ENCODE measurements at places on chromosomes 12 and 14. TPM values are rescaled to one million over a fixed set of nuclear protein-coding genes. Genes with fewer than 3 reads are reported as not detected.

RNASE8 gene
- not detected for total RNA-seq

- H3K27ac ChIP-seq, result no peak overlapping the region
- no peak overlapping the region for H3K4me3 ChIP-seq
- H3K27me3 ChIP-seq, result no peaks in the 10 kb centered on the region
- H3K36me3 ChIP-seq, result no peaks in the 10 kb centered on the region
Measured at GRCh38 chr14:76208340-76208739, 56.6 kb downstream of the GPATCH2L start.

DAO gene
- total RNA-seq, result not detected

- no peaks in the 10 kb centered on the region for H3K27me3 ChIP-seq
- H3K4me1 ChIP-seq, result no peaks in the 10 kb centered on the region
- no peak overlapping the region for H3K27ac ChIP-seq
- H3K36me3 ChIP-seq, result no peaks in the 10 kb centered on the region
- peak overlapping the region; percentile 64 for H3K4me3 ChIP-seq
- no peak for DNase-seq
Measured at GRCh38 chr14:21524575-21525490, 1.3 kb downstream of the SALL2 start.

CEP170B gene
- total RNA-seq, result 10.3 TPM

DNA sequence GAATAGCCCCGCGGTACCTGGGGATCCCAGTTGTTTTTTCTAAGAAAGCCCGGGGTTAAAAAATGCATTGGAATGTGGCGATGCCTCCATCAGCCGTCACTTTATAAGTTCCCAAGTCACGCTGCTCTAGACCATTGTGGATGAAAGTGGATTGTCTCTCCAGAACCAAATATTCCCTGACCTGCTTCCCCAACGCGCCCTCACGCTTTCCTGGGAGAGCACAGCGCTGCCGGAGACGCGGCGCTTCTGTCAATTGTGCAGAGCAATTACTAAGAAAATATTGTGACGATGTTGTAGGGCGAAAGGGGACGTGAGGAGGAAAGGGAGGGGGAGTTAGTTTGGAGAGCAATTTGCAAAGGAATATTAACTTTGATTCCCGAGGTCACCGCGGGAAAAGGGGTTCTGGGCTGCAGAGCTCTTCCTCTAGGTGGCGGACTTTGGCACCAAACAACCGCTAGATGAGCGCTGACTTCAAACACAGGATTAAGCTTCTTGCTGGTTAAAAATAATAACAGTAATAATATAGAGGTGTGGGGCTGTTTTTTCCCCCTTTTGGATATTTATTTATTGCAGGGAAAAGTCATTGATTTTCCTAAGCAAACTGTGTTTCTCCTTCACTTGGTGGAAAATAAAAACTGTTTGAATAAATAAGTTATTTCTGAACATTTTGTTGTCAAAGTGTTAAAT is 9.6 kb upstream of the FOXG1 start:
- H3K27me3 ChIP-seq, result peaks cover 64% of the 10 kb centered on the region
- H3K27ac ChIP-seq, result no peak overlapping the region
- H3K36me3 ChIP-seq, result no peaks in the 10 kb centered on the region
- no peak overlapping the region for H3K4me3 ChIP-seq

KLRK1 gene
- not detected for total RNA-seq

- no peak overlapping the region for H3K27ac ChIP-seq
- no peaks in the 10 kb centered on the region for H3K36me3 ChIP-seq
- no peaks in the 10 kb centered on the region for H3K4me1 ChIP-seq
- H3K4me3 ChIP-seq, result no peak overlapping the region
Measured at GRCh38 chr12:104888892-104889291, 69.2 kb downstream of the SLC41A2 start.

DNA sequence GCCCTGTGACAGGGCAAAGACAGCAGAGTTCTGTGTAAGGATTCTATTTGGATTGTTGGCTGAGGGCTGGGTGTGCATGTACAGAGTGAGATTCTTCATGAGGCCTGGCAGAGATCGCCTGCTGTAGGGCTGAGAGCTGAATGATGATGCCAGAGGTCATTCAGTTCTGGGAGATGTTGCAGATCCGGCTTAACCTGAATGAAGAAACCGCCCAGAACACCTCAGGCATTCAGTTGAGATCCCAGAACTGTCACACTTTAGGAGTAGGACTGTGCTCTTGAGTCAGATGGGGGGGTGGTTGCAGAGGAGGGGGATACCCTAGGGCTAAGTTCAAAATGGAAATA is 5.8 kb upstream of the EVL start:
- no peak overlapping the region for H3K27ac ChIP-seq
- no peaks in the 10 kb centered on the region for H3K27me3 ChIP-seq
- H3K4me3 ChIP-seq, result no peak overlapping the region
- no peak for DNase-seq
- no peaks in the 10 kb centered on the region for H3K4me1 ChIP-seq
- no peaks in the 10 kb centered on the region for H3K36me3 ChIP-seq

- no peaks in the 10 kb centered on the region for H3K27me3 ChIP-seq
- no peak overlapping the region for H3K27ac ChIP-seq
- peak; percentile 84 for DNase-seq
Measured at GRCh38 chr12:32083489-32083888, 23.2 kb upstream of the BICD1 start.

DNA sequence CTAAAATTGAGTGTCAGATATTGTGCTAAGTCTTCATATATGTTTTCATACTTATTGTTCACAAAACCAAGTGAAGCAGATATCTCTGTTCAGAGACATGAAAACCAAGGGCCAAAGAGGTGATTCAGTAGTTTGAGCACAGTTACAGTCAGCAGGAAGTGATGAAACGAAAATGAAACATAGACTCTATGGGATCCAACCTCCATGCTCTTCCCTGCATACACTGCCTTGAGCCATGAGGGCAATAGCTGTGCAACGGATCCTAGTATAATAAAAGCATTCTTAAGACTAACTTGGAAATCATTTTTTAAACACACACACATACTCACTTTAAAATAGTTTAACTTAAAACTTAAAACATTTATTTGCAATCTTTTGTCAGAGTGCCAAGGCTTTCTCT is 27.9 kb downstream of the ESR2 start:
- no peak overlapping the region for H3K27ac ChIP-seq
- no peaks in the 10 kb centered on the region for H3K27me3 ChIP-seq
- H3K36me3 ChIP-seq, result no peaks in the 10 kb centered on the region
- no peaks in the 10 kb centered on the region for H3K4me1 ChIP-seq
- peak; percentile 69 for DNase-seq

GRCh38 chr12:69524755-69525469 is 54.7 kb downstream of the FRS2 start:
- H3K27me3 ChIP-seq, result no peaks in the 10 kb centered on the region
- H3K36me3 ChIP-seq, result no peaks in the 10 kb centered on the region
- no peak overlapping the region for H3K27ac ChIP-seq
- peaks cover 10% of the 10 kb centered on the region for H3K4me1 ChIP-seq

- DNase-seq, result peak; percentile 65
- no peaks in the 10 kb centered on the region for H3K36me3 ChIP-seq
- no peak overlapping the region for H3K27ac ChIP-seq
- peaks cover 23% of the 10 kb centered on the region for H3K27me3 ChIP-seq
- no peaks in the 10 kb centered on the region for H3K4me1 ChIP-seq
Measured at GRCh38 chr12:13278249-13278787, 81.8 kb downstream of the EMP1 start.

GRCh38 chr14:72479461-72479931 is 414.4 kb downstream of the DPF3 start:
- H3K4me3 ChIP-seq, result no peak overlapping the region
- DNase-seq, result no peak
- no peak overlapping the region for H3K27ac ChIP-seq
- H3K36me3 ChIP-seq, result no peaks in the 10 kb centered on the region
- peaks cover 19% of the 10 kb centered on the region for H3K27me3 ChIP-seq

- H3K4me1 ChIP-seq, result no peaks in the 10 kb centered on the region
- no peak overlapping the region for H3K27ac ChIP-seq
- H3K27me3 ChIP-seq, result no peaks in the 10 kb centered on the region
- DNase-seq, result peak; percentile 25
- no peak overlapping the region for H3K4me3 ChIP-seq
Measured at GRCh38 chr14:39302124-39302810, 68.6 kb downstream of the MIA2 start.

DNA sequence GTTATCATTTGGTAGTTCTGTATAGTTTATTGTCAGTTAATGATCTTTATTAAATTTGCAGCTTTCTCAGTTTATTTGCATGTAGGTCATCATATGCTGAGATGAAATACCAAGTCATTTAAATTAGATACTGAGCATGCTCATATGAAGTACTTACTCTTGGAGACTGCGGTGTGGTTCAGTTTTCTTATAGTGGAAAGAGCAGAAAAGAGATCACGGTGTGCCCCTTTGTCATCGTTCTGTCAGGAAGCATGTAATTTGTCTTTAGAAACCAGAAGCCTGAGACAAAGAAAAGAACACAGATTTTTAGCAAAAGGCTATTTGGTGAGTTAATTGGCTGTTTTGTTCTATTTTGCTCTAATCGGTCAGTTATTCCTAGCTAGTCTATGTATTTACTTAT is 75.6 kb downstream of the PLEKHA5 start:
- no peaks in the 10 kb centered on the region for H3K27me3 ChIP-seq
- H3K36me3 ChIP-seq, result no peaks in the 10 kb centered on the region
- no peak overlapping the region for H3K27ac ChIP-seq

DNA sequence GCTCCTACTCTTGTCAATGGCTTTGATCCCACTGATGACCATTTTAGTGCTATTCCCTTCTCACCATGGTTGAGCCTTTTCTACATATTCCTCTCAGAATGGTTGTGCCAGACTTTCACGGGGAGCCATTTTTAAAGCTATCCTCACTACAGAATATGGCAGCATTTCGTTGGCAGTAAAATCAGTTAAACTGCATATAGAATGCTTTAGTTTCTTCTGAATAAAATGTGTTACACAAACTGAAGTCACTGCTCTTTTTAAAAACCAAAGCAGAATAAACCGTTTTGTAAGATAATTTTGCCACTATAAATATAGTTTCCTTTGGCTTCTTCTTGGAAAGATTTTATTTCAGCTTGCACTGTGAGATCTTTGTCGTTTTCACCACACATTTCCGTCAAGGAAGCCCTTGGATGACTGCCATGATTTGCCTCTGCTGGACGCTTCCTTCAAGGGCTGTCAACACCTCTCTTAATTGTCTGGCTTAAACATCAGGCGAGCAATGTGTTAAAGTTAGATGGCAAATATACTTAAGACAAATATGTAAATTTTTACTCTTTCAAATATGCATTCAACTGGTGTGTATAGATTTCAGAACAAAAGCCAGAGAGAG is 624.2 kb downstream of the DIO2 start:
- H3K4me3 ChIP-seq, result no peak overlapping the region
- DNase-seq, result peak; percentile 47

DNA sequence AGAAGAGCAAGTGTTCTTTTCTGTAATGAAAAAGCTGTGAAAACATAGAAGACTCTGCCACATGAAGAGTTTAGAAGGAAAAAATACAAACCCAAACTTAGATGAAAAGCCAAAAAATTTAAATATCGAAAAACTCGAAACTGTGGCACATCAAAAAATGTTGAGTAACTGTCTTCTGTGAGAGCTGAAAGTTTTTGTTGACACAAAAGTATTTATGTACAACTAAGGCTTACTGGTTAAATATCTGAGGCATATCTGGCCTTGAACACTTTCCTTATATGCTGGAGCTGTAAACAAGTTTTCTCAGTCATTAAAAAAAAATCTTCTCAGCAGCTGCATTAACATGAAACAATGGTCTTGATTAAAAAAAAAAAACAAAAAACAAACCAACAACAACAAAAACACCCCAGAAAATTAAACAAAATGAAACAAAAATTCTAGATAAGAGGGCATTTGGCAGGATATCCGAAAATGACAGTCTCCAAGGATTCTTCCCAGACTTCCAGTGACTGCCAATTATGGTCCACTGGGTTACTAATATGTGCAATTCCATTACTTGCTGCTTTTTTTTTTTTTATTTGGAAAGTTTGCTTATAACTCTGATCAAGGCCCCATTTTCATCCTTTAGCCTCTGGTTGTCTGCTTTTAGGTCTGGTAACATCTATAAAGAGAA is 84.7 kb upstream of the PAWR start:
- DNase-seq, result no peak
- H3K4me1 ChIP-seq, result peaks cover 8% of the 10 kb centered on the region
- H3K36me3 ChIP-seq, result no peaks in the 10 kb centered on the region
- no peaks in the 10 kb centered on the region for H3K27me3 ChIP-seq
- no peak overlapping the region for H3K4me3 ChIP-seq

STAC3 gene
- total RNA-seq, result 0.26 TPM

LTBP2 gene
- 243 TPM for total RNA-seq

- H3K4me1 ChIP-seq, result peaks cover 26% of the 10 kb centered on the region
- no peak overlapping the region for H3K27ac ChIP-seq
- DNase-seq, result no peak
- H3K4me3 ChIP-seq, result no peak overlapping the region
Measured at GRCh38 chr12:52234223-52234810, 1.3 kb downstream of the KRT7 start.

GRCh38 chr12:63916561-63917476 is 72.3 kb downstream of the SRGAP1 start:
- H3K27ac ChIP-seq, result peak overlapping the region; percentile 84
- H3K4me3 ChIP-seq, result no peak overlapping the region
- DNase-seq, result peak; percentile 61
- H3K27me3 ChIP-seq, result no peaks in the 10 kb centered on the region

CEBPE gene
- not detected for total RNA-seq

MUCL1 gene
- total RNA-seq, result not detected

C1S gene
- 1,549 TPM for total RNA-seq

PTCSC3 gene
- total RNA-seq, result not detected

- H3K27ac ChIP-seq, result peak within 1 kb of the TSS; percentile 80
- peaks cover 12% of the 10 kb centered on the region for H3K4me1 ChIP-seq
- H3K36me3 ChIP-seq, result peaks cover 2% of the 10 kb centered on the region
- peak; percentile 59 for DNase-seq
Measured at GRCh38 chr14:96038920-96039632, at the start of gene C14orf132. Gene C14orf132, plus strand, starts transcription at chr14:96039362. Its CDS starts 139 bp downstream, at chr14:96039501.

OAS1 gene
- 3.6 TPM for total RNA-seq

KRT6B gene
- total RNA-seq, result not detected

- H3K27ac ChIP-seq, result no peak overlapping the region
- no peak overlapping the region for H3K4me3 ChIP-seq
- no peaks in the 10 kb centered on the region for H3K4me1 ChIP-seq
- H3K27me3 ChIP-seq, result no peaks in the 10 kb centered on the region
Measured at GRCh38 chr12:123344086-123344485, 20.6 kb downstream of the SBNO1 start.
